ENCODE measurements at places on chromosomes 16 and 17. TPM values are rescaled to one million over a fixed set of nuclear protein-coding genes. Genes with fewer than 3 reads are reported as not detected.

TERB1 gene
- total RNA-seq: not detected

- no peak for DNase-seq
Measured at GRCh38 chr17:78652024-78652423, 74.8 kb upstream of the DNAH17 start.

GRCh38 chr17:917941-918740, 61.4 kb downstream of the NXN start:
- no peak for DNase-seq

GRCh38 chr17:81733507-81734404, 21.7 kb downstream of the SLC25A10 start:
- DNase-seq: peak; percentile 62

MEOX1 gene
- total RNA-seq: not detected

DNA sequence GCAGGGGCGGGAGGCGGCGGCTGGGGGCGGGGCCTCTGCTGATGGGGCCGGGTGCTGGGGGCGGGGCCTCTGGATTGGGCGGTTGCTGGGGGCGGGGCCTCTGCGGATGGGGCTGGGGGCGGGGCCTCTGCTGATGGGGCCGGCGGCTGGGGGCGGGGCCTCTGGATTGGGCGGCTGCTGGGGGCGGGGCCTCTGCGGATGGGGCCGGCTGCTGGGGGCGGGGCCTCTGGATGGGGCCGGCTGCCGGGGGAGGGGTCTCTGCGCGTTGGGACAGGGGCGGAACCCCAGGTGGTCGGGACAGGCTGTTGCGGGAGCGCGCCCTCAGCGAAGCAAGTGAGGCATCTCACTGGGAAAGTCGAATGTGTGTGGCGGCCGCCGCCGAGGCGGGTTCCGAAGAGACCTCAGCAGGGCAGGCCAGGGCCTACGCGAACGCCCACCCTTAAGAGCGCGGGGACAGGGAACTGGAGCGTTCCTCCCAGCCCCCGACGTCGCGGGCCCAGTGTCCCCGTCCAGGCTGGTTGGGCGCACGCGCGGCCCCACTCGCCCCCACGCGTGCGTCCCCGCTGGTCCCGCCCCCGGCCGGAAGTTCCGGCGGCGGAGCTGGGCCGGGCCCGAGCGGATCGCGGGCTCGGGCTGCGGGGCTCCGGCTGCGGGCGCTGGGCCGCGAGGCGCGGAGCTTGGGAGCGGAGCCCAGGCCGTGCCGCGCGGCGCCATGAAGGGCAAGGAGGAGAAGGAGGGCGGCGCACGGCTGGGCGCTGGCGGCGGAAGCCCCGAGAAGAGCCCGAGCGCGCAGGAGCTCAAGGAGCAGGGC, at the start of gene STUB1:
STUB1 (plus strand) TSS at position 597 of the 811 bp plus-strand sequence; CDS start at position 713, 116 bp downstream.
- peak; percentile 77 for DNase-seq

GRCh38 chr16:47944589-47944988, 211.2 kb downstream of the ABCC12 start:
- DNase-seq: no peak

TBC1D3G gene
- not detected for total RNA-seq

TPSG1 gene
- total RNA-seq: not detected

DNA sequence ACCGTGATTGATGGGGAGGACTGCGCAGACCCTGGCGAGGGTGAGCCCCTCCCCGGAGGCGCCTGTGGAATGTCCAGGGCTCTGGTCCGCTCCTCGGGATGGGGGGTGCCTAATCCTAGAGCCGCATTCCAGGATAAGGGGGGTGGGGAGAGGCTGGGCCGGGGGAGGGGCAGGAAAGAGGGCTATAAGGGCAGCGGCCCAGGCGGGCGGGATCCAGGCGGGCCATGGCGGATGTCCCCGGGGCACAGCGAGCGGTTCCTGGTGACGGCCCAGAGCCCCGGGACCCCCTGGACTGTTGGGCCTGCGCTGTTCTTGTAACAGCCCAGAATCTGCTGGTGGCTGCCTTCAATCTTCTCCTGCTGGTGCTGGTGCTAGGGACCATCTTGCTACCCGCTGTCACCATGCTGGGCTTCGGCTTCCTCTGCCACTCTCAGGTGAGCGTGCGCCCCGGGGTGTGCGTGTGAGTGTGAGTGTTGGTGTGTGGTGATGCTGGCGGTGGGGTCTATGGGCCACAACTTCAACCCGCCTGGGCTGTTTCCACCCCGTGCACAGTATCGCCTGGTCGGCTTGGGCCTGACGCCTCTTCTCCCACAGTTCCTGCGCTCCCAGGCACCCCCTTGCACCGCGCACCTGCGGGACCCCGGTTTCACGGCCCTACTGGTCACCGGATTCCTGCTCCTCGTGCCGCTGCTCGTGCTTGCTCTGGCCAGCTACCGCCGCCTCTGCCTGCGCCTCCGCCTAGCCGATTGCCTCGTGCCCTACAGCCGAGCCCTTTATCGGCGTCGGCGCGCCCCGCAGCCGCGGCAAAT, at the start of gene TMEM88:
TMEM88 (plus strand) TSS at position 216 of the 809 bp plus-strand sequence; CDS start at position 225, 9 bp downstream.
- no peak for DNase-seq

GRCh38 chr17:45958994-45959665, 39.9 kb upstream of the STH start:
- DNase-seq: no peak

DNA sequence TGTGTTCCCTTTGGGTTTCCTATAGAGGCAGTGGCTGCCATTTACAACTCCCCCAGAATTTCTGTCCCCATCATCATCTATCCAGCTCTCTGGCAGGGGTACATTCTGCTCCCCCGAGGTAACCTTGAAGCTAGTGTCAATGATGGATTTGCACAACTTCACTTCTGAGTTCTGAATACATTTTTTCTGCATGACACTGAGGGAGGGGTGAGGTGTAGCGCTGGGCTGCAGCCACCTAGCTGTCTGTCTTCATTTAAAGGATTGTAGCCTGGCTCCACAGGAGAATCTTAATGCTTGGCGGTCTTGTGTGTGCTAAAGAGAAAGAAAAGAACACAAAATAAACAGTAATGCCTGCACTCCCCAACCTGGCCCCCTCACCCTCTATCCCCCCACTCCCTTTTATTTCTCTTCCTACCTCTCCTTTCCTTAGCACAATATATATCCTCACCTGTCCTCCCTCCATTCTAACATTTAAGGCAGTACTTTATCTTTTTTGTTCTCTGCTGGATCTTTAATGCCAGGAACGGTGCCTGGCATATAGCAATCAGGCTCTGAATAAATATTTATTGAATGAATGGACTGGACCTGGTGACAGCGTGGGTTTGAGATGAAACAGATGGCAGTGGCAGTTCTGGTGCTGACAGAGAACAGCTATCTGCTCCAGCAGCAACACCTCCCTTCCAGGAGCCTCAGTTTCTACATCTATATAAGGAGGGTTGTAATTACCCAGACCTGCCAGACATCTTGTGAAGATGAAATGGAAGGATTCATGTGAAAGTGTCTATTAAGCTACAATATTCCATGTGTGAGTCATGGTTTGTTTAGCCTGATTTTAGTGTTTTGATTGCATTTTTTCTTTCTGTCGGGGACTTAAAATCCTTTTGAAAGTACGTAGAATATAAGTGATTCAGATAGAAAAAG, 163.5 kb upstream of the CDH11 start:
- peak; percentile 24 for DNase-seq

PRSS33 gene
- not detected for total RNA-seq

DNA sequence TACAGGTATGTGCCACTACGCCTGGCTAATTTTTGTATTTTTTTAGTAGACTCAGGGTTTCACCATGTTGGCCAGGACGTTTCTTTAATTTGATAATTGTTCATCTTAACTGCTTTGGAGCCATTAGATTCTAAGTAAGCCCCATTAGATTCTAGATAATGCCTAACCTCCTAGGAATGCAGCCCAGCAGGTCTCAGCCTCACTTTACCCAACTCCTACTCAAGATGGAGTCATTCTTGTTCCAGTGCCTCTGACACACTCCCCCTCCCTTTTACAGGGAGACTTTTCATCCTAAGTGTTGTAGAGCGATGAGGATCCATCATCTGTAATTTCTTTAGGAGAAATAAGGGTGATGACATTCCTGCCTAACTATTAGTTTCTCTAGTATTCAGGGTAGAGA, 23.7 kb upstream of the MILR1 start:
- DNase-seq: no peak

DNA sequence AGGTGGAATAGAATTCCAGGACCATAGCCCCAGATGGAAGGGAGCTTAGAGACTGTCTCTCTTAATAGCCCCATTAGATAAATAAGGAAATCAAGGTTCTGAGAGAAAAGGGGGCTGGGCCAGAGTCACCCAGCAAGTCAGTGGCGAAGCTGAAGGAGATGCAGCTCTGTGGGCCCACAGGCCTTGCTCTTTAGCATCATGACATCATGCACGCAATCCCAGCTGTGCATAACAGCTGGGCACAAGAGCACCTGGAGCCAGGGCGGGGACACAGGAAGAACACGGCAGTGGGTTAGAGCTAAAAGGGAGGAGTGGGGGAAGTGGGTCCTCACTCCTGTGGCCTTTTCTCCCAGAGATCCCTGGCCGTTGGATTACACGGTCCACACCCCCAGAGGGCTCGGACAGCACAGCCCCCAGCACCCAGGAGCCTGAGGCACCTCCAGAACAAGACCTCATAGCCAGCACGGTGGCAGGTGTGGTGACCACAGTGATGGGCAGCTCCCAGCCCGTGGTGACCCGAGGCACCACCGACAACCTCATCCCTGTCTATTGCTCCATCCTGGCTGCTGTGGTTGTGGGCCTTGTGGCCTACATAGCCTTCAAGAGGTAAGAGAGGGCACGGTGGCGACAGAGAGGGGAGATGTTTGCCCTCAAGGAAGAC, 15.1 kb downstream of the NGFR start:
- no peak for DNase-seq

KRT33A gene
- total RNA-seq: not detected

NLK gene
- total RNA-seq: 15.4 TPM

DNA sequence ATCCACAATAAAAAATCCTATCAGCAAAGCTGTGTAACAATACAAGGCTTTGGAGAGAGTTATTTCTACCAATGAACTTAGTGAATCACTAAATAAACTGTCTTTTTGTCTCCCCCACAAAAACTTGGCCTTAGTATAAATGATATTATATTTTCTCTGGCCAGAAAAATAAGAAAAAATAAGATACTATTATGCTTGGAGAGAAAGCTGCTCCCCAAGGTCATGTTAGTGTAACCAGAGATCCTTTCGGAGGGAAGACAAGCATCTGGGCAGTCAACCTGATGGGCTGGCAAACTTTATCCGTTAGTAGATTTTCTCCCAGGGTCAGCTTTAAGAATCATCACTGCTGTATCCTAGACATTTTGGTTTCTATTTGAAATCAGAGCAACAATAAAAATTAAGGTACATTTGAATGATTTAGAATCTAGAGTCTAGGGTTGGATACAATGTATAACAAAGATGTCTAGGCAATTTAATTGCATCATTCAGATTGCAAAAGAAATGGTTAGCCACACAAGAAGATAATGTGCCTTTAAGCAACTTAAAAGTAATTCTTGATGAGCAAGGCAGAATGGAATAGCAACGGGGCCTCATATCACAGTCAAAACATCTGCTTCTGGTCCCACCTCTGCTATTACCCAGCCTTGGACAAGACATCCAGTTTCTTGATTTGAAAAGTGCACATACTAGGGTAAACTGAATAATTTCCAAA, 280.4 kb downstream of the SLC39A11 start:
- no peak for DNase-seq

DNA sequence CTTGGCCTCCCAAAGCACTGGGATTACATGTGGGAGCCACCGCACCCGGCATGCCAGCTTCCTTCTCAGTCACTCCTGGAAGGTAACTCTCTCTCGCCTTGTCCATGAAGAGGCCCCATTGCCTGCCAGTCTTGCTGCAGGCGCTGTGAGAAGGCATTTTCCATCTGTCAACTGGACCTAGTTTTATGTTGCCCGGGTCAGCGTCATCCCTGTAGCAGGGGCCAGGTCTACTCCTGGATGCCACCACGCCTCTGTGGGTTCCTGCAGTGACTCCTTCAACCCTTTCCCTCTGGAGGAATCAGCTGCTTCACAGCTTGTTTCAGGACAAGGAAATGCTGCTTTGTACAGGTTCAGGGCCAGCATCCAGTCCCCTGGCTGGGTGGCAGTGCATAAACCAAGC, 2.6 kb upstream of the NLRC3 start:
- no peak for DNase-seq

GRCh38 chr16:4859900-4860255, 12.6 kb downstream of the UBN1 start:
- DNase-seq: no peak

GRCh38 chr16:75578212-75578611, 12.0 kb downstream of the GABARAPL2 start:
- no peak for DNase-seq

- DNase-seq: no peak
Measured at GRCh38 chr17:34616148-34616547, 36.8 kb downstream of the TMEM132E start.

Measured in LHCN-M2 (cell line).